Ureter (tissue), 1 donor: ENCODE measurements at places on chromosomes 12 and 14. TPM values are rescaled to one million over a fixed set of nuclear protein-coding genes. Genes with fewer than 3 reads are reported as not detected.

PLA2G1B gene
- total RNA-seq, result not detected

CDKN1B gene
- 52.8 TPM for total RNA-seq

CD69 gene
- total RNA-seq, result 10.7 TPM

KLRB1 gene
- total RNA-seq, result 1.6 TPM

DNA sequence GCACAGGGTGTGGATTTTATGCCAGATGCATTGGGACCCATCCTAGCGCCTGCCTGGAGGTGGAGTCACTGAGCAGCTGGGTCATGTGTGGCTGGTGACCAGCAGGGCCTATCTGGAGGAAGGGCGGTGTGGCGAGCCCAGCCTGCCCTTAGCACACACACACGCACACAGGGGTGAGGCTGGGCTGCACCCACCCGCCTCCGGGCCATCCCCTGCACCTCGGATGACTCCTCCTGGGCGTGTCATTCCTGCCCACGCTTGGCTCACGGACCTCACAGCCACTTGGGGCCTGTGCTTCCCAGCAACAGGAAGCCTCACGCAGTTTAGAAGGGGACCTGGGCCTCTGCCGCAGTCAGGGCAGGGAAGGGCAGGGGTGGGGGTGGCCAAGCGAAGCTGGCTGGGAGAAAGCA is 36.2 kb upstream of the FZD10 start:
- no peak for DNase-seq

DNA sequence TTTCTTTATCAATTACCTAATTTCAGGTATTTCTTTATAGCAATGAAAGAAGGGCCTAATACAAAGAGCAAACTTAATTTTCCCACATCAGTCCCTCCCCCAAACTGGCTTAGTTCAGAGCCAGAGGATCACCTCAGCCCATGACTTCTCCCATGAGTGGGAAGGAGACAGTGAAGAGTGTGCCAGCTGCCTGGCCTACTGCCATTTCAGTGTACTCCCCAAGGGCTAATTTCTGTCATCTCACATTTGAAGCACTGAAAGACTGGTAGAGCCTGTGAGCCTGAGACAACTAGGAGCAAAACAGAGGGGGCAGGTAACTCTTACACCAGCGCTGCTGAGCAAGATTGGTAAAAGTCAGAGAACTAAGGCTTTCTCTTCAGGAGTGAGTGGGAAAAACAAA is 29.1 kb upstream of the ADAM20 start:
- no peak for DNase-seq

DNA sequence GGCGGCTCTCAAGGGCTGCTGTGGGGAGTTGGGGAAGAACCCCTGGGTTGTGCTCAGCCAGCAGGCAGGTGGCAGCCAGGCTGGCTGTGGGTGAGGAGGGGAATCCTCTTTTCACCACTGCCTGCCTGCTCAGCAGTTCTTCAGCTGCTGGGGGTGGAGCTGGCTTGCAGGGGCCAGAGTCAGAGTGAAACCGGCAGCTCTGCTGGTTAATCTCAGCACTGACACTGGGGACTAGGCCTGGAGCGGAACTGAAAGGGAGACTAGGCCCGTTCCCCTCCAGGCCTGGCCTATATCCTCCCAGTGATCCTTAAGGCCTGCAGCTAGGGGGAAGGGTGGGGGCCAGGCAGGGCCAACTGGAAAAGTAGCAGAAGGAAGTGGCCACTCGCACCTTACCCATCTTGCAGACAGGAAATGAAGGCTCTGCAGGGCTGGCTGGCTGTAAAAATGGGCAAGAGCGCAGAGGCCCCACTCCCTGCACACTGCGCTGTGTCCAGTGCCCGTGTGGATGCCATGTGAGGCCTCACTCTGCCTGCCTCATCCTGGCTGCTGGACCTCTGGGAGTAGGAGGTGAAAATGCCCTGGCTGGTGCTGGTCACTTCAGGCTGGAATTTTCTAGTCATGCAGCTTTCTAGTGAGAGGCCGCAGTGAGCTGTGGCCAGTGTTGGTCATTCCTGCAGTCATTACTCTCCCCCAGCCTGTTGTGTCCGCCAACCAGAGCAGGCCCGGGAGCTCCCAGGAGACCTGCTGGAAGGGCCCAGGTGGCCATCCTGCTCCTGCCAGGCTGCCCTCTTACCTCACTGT is 39.4 kb downstream of the SH2B3 start:
- DNase-seq, result peak; percentile 54

GRCh38 chr14:32336702-32337101 is 7.6 kb downstream of the AKAP6 start:
- DNase-seq, result no peak

DNA sequence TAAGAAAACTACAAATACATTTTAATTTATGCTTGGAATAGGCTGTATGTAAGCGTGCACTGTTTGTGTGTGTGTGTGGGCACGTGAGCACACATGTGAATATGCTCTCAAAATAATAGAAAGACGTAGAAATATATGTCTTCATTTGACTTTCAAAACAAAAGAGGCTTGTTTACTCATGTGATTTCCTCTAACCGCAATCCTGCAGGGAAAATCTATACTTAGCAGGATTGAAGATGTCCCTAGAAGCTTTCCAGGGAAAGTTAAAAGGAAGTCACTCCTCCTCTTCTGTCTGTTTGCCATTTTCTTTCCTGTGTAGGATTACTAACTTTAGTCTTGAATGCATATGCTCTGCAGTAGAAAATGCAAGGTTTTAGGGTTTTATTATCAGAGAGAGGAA is 404.7 kb downstream of the MDGA2 start:
- DNase-seq, result no peak

DNA sequence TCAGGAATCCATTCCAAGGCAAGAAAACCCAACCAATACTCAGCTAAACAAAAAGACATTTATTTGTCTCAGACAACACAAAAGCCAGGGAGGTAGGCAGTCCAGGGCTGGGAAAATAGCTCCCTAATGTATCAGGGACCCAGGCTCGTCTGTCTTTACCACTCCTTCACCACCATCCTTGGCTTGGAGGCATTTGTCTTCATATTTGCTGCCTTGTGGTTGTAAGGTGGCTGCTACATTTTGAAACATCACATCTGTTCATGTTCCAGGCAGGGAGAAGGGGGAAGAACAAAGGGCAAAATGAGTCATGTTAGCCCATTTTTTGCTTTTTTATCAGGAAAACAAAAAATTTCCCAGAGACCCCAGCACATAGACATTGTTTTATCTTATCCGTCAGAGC is 44.8 kb upstream of the PCED1B start:
- no peak for DNase-seq

GRCh38 chr12:109679501-109680263 is 33.9 kb upstream of the FAM222A start:
- no peak for DNase-seq
